ENCODE measurements at places on chromosomes 16 and 17.

DNA sequence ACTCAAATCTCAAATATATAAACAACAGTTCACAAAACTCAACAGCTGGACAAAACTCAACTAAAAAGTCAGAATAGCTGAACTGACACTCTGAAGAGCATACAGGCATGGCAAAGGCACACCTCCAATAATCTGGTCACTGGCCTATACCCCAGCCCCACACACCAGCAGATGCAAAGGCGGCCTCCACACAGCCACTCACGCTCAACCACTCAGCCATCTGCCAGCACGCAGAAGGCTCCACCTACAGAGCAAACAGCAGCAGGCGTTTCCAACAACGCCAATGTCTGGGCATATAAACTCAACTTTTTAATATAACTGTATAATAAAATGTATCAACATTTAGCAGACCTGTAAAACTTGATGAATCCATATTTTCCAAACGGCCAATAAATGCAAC is 17.2 kb downstream of the USP7 start:
- DNase-seq = no peak

DNA sequence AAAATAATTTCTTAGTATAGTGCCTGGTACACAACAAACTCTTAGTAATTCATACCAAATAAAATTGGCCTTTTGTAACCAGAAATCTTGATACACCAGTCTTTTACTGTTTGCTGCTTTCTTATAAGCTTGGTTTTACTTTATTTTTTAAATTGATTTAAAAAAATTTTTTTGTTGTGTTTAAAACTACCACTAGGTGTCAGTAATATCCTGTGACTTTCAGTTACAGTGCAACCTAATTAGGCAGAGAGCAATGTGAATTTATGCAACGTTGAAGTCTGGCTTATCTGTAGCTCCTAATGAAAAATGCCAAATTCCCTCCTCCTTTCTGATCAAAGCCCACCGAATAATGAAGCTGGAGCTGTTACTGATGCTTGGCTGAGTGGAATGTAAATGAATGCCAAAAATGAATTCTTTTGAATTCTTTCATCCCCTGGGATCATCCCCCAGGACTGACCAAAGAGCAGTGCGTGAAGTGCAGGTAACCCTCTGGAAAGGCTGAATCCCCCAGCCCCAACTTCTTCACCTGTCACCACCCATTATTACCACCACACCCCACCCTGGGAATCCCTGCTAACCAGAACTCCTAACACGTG is 3.8 kb downstream of the ERCC4 start:
- DNase-seq = no peak

DNA sequence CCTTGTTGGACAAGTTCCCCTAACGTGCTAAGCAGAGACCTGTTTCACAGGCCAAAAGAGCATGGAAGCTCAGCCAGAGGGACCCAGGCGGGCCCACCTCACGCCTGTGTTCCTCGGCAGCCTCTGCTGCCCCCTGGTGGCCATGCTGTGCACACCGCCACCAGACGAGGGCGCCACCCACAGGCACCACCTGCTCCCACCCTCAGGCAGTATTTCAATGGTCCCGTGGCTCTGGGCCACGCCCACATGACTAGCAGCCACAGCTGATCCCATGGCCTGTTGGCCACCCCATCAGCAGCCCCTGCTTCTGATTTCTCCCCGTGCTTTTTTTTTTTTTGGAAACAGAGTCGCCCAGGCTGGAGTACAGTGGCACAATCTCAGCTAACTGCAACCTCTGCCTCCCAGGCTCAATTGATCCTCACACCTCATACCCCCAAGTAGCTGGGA is 18.9 kb downstream of the MPG start:
- peak; percentile 91 for DNase-seq

DNA sequence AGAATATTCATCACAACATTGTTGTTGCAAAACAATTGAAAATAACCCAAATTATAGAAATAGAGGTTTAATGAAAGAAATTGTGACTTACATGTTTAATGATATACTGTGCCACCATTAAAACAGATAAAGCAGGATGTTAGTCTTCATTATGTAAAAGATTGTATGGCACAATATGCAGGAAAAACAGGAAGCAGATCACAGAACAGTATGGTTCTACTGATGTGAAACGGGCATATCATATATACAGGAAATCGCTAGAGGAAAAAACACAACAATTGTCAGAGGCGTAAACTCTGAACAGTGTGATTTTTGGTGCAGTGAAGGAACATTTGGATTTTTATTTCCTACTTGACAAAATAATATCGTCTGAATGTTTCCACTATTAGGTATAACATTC is 22.0 kb downstream of the OR3A1 start:
- no peak for DNase-seq

- DNase-seq = peak; percentile 75
These were observed 906 bp downstream of the RBL2 start for GRCh38 chr16:53435066-53435688.
